ENCODE measurements at places on chromosomes 2 and 18. TPM values are rescaled to one million over a fixed set of nuclear protein-coding genes. Genes with fewer than 3 reads are reported as not detected.

The NDC80 gene
- total RNA-seq: 78.0 TPM

GRCh38 chr2:232541195-232541960 lies 1.9 kb downstream of the CHRNG start:
- H3K4me1 ChIP-seq: peaks cover 2% of the 10 kb centered on the region
- peaks cover 9% of the 10 kb centered on the region for H3K27me3 ChIP-seq
- DNase-seq: no peak

DNA sequence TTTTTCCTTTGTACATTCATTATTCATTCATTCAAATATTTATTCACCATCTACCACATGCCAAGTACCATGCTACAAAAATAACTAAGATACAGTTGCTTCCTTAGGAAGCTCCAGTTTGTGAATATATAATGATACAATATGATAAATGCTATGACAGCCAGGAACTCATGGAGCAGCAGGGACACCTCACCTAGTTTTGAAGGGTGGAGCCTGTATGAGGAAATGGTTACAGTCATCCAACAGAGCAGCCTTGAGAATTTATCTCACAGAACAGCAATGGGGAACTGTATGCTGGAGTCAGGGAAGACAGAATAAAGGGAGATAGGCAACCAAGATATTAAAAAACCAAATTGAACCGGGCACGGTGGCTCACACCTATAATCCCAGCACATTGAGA lies 124.0 kb downstream of the OSBPL1A start:
- peaks cover 1% of the 10 kb centered on the region for H3K4me1 ChIP-seq
- no peaks in the 10 kb centered on the region for H3K36me3 ChIP-seq
- H3K27ac ChIP-seq: no peak overlapping the region
- no peak for DNase-seq
- H3K27me3 ChIP-seq: peaks cover 44% of the 10 kb centered on the region
- H3K4me3 ChIP-seq: no peak overlapping the region

DNA sequence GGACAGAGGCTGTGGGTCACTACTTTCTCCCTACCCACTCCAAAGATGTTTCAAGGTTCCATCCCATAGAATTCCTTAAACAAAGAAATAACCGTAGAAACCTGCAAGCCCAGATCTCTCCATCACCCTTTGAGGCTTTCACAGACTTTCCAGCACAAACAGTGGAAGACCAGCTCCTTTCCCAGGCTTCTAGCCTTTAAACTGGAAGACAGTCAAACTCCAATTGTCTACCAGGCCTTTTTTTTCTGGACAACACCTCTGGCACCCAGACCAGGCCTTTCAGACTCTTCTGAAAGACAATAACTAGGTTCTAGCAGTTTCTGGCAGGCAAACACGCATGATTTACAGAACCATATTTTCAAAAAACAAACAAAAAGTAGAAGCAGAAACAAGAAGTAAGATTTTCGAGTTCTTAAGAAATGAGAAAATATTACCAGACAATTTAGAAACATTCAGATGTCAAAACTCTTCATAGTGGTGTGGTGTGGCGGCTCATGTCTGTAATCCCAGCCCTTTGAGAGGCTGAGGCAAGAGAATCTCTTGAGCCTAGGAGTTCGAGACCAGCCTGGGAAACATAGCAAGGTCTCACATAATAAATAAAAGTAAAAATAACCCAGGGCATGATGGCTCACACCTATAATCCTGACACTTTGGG lies 106.8 kb upstream of the MSH2 start:
- no peaks in the 10 kb centered on the region for H3K36me3 ChIP-seq
- no peak overlapping the region for H3K27ac ChIP-seq
- H3K27me3 ChIP-seq: peaks cover 25% of the 10 kb centered on the region
- peaks cover 5% of the 10 kb centered on the region for H3K4me1 ChIP-seq
- H3K4me3 ChIP-seq: no peak overlapping the region

GRCh38 chr2:27956888-27957287 lies 66.4 kb downstream of the BABAM2 start:
- no peak overlapping the region for H3K27ac ChIP-seq
- H3K27me3 ChIP-seq: no peaks in the 10 kb centered on the region
- peaks cover 24% of the 10 kb centered on the region for H3K36me3 ChIP-seq

DNA sequence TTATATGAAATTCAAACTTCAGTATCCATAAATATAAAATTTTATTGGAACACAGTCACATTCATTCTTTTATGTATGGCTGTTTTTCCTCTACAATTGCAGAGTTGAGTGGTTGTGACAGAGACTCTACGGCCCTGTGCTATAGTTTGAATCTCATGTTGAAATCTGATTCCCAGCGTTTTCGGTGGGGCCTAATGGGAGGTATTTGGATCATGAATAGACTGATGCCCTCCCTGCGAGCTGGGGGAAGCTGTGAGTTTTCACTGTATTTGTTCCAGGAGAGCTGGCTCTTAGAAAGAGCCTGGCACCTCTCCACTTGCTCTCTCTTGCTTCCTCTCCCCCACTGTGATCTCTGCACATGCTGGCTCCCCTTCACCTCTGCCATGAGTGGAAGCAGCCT lies 1.7 kb downstream of the PFN4 start:
- no peaks in the 10 kb centered on the region for H3K27me3 ChIP-seq
- H3K36me3 ChIP-seq: no peaks in the 10 kb centered on the region
- no peak for DNase-seq
- H3K4me1 ChIP-seq: peaks cover 17% of the 10 kb centered on the region
- H3K4me3 ChIP-seq: no peak overlapping the region

DNA sequence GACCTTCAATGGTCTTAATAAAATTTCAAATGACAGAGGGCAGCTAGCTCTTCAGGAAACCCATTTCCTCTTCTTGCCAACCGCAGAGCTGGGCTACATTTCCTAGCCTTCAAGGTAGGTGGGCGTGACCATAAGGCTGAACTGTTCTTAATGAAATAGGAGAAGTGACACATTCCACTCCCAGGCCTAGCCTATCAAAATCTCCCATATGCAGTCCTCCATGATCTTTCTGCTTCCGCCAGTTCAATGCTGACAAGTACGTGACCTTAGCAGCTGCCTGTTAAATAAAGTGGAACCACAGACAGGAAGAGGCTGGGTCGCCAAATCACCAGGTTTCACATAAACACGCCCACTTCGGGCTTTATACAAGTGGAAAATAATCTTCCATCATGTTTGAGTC lies 13.2 kb downstream of the SERPINE2 start:
- H3K4me3 ChIP-seq: peak overlapping the region; percentile 4
- peaks cover 37% of the 10 kb centered on the region for H3K4me1 ChIP-seq
- H3K36me3 ChIP-seq: peaks cover 15% of the 10 kb centered on the region
- DNase-seq: peak; percentile 74

DNA sequence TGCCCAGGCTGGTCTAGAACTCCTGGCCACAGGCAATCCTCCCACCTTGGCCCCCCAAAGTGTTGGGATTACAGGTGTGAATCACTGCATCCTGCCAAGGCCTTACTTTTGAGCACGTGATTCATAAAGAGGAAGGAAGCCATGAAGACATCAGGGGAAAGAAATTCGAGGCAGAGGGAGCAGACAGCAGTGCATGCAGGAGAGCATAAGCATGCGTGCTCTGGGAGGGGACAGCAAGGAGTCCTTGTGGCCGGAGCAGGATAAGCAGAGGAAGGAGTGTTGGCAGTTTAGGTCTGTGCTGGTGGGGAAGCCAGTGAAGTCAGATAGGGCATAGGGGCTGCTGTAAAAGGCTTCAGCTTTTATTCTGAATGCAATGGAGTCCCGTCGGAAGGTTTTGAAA lies 400.5 kb upstream of the RAB12 start:
- no peaks in the 10 kb centered on the region for H3K4me1 ChIP-seq
- H3K4me3 ChIP-seq: no peak overlapping the region
- no peaks in the 10 kb centered on the region for H3K27me3 ChIP-seq
- no peaks in the 10 kb centered on the region for H3K36me3 ChIP-seq
- no peak for DNase-seq
- no peak overlapping the region for H3K27ac ChIP-seq

- DNase-seq: no peak
- H3K4me3 ChIP-seq: no peak overlapping the region
- no peaks in the 10 kb centered on the region for H3K4me1 ChIP-seq
- no peak overlapping the region for H3K27ac ChIP-seq
- H3K36me3 ChIP-seq: peaks cover 2% of the 10 kb centered on the region
These were observed 209.7 kb downstream of the WDPCP start for GRCh38 chr2:63378589-63378988.

DNA sequence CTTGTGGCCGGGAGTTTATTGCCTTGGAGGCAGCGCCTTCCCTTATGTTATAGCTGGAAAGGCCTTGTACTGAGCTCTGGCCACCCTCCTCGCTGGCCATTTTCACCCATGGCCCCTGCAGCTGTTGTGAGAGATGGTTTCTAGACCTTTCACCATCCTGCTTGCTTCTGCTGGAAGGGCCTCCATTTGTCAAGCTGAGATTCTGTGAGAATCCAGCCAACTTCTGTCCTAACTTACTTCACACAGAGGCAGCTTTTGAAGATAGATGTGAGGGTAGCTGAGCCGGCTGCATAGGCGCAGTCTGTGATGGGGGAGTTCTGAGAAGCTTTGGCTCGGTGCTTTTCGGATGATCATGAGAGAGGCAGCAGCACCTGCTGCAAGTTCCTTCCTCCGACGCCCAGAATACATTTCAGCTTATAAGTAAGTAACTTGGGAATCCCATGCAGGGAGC lies 8.7 kb downstream of the CTIF start:
- H3K27me3 ChIP-seq: peaks cover 11% of the 10 kb centered on the region
- DNase-seq: no peak
- peaks cover 14% of the 10 kb centered on the region for H3K4me1 ChIP-seq
- no peaks in the 10 kb centered on the region for H3K36me3 ChIP-seq

GRCh38 chr18:55079481-55080355 lies 120.5 kb upstream of the CCDC68 start:
- no peak for DNase-seq
- H3K36me3 ChIP-seq: no peaks in the 10 kb centered on the region
- H3K4me3 ChIP-seq: no peak overlapping the region

DNA sequence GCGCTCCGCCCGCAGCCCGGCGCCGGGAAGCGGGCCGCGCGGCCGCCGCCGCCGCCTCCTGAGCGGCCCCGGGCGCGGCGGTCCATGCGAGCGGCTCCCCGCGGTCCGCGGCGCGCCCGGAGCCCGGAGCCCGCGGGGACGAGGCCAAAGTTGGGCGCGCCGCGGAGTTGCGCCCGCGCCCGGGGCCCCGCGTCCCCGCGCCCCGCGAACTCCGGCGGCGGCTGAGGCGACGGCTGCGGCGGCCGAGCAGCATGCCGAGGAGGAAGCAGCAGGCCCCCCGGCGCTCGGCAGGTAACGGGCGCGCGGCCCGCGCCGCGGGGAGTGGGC lies 992 bp downstream of the TSHZ1 start:
- H3K4me1 ChIP-seq: peaks cover 64% of the 10 kb centered on the region
- peaks cover 39% of the 10 kb centered on the region for H3K36me3 ChIP-seq
- no peak for DNase-seq
- H3K4me3 ChIP-seq: no peak overlapping the region
- H3K27me3 ChIP-seq: peaks cover 5% of the 10 kb centered on the region

GRCh38 chr2:88239781-88240180 lies 69.6 kb downstream of the THNSL2 start:
- no peak overlapping the region for H3K4me3 ChIP-seq
- no peaks in the 10 kb centered on the region for H3K4me1 ChIP-seq
- no peak for DNase-seq
- no peaks in the 10 kb centered on the region for H3K36me3 ChIP-seq

- no peaks in the 10 kb centered on the region for H3K4me1 ChIP-seq
- H3K36me3 ChIP-seq: no peaks in the 10 kb centered on the region
- H3K27ac ChIP-seq: no peak overlapping the region
- H3K4me3 ChIP-seq: no peak overlapping the region
These were observed 80.3 kb upstream of the FZD7 start for GRCh38 chr2:201953396-201953795.

GRCh38 chr2:211349031-211349430 lies 792.6 kb downstream of the CPS1 start:
- H3K27ac ChIP-seq: no peak overlapping the region
- no peak overlapping the region for H3K4me3 ChIP-seq
- no peaks in the 10 kb centered on the region for H3K36me3 ChIP-seq
- no peaks in the 10 kb centered on the region for H3K27me3 ChIP-seq
- no peak for DNase-seq
- no peaks in the 10 kb centered on the region for H3K4me1 ChIP-seq

- no peaks in the 10 kb centered on the region for H3K4me1 ChIP-seq
- no peak overlapping the region for H3K27ac ChIP-seq
- no peaks in the 10 kb centered on the region for H3K27me3 ChIP-seq
- no peak overlapping the region for H3K4me3 ChIP-seq
These were observed 494.8 kb upstream of the SLC39A10 start for GRCh38 chr2:195162194-195162593.
